ENCODE measurements at places on chromosomes 11 and 22. TPM values are rescaled to one million over a fixed set of nuclear protein-coding genes. Genes with fewer than 3 reads are reported as not detected.

Gene LIMK2
- 27.2 TPM for total RNA-seq

Gene VSIG2
- not detected for total RNA-seq

Gene SCN3B
- not detected for total RNA-seq

Gene PGGHG
- total RNA-seq = 85.2 TPM

Gene ARHGAP8
- 0.82 TPM for total RNA-seq

Gene MSANTD4
- total RNA-seq = 17.0 TPM

Gene PDGFD
- total RNA-seq = 0.13 TPM

Gene TAF10
- 176 TPM for total RNA-seq

Gene MCM5
- 301 TPM for total RNA-seq

Gene SEPTIN3
- total RNA-seq = 0.36 TPM

Gene POU2F3
- total RNA-seq = not detected

Gene SCGB1C1
- total RNA-seq = not detected

Gene CD3D
- total RNA-seq = 407 TPM

Gene IL18
- total RNA-seq = not detected
